Endothelial cell of umbilical vein (primary cell): ENCODE measurements at places on chromosomes 11 and 22.

DNA sequence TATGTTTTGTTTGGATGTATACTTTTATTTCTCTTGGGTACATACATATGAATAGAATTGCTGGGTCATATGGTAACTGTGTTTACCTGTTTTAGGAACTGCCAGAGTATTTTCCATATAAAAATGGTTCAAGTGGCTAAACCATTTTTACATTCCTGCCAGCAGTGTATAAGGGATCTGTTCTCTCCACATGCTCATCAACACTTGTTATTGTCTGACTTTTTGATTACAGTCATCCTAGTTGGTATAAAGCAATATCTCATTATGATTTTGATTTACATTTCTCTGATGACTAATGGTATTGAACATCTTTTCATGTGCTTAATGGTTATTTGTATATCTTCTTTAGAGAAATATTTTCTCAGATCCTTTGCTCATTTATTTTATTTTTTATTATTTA, 104.2 kb upstream of the RRM1 start:
- no peak for DNase-seq
- no peaks in the 10 kb centered on the region for H3K27me3 ChIP-seq
- H3K36me3 ChIP-seq, result no peaks in the 10 kb centered on the region
- no peak overlapping the region for H3K4me3 ChIP-seq
- no peak overlapping the region for H3K27ac ChIP-seq

DNA sequence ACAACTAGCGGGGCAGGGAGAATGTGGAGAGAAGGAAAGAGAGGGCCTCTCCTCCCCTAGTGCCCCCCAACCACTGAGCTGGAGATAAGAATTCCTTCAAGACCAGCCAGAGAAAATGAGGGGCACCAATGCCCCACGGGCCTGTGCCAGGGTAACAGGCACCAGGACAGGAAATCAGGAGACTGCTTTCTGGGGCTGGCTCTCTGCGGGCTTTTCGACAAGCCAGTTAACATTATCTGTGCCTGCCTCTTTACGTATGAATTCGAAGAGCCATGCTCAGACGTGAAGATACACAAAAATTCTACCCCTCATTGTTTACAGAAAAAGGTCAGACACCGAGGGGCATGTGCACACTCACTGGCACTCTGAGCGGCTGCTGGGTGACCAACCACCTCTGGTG, 52.1 kb downstream of the MYH9 start:
- DNase-seq, result no peak
- H3K27me3 ChIP-seq, result no peaks in the 10 kb centered on the region
- H3K36me3 ChIP-seq, result peaks cover 20% of the 10 kb centered on the region
- peaks cover 98% of the 10 kb centered on the region for H3K4me1 ChIP-seq
- H3K4me3 ChIP-seq, result no peak overlapping the region

- H3K4me1 ChIP-seq, result no peaks in the 10 kb centered on the region
- H3K36me3 ChIP-seq, result no peaks in the 10 kb centered on the region
- H3K27ac ChIP-seq, result no peak overlapping the region
- H3K4me3 ChIP-seq, result no peak overlapping the region
Observed at GRCh38 chr11:55658608-55659007, 3.4 kb upstream of the OR4C6 start.

- no peak for DNase-seq
- H3K4me3 ChIP-seq, result no peak overlapping the region
- no peaks in the 10 kb centered on the region for H3K4me1 ChIP-seq
- H3K36me3 ChIP-seq, result no peaks in the 10 kb centered on the region
- no peak overlapping the region for H3K27ac ChIP-seq
Observed at GRCh38 chr11:94297985-94298576, 6.3 kb upstream of the IZUMO1R start.

GRCh38 chr11:27886857-27887256, 186.6 kb upstream of the BDNF start:
- H3K4me1 ChIP-seq, result no peaks in the 10 kb centered on the region
- peaks cover 10% of the 10 kb centered on the region for H3K27me3 ChIP-seq
- no peak overlapping the region for H3K4me3 ChIP-seq
- H3K27ac ChIP-seq, result no peak overlapping the region
- DNase-seq, result no peak

GRCh38 chr11:23778971-23779370, 717.9 kb upstream of the LUZP2 start:
- DNase-seq, result no peak
- H3K27ac ChIP-seq, result no peak overlapping the region
- no peaks in the 10 kb centered on the region for H3K4me1 ChIP-seq
- H3K4me3 ChIP-seq, result no peak overlapping the region
- no peaks in the 10 kb centered on the region for H3K36me3 ChIP-seq

DNA sequence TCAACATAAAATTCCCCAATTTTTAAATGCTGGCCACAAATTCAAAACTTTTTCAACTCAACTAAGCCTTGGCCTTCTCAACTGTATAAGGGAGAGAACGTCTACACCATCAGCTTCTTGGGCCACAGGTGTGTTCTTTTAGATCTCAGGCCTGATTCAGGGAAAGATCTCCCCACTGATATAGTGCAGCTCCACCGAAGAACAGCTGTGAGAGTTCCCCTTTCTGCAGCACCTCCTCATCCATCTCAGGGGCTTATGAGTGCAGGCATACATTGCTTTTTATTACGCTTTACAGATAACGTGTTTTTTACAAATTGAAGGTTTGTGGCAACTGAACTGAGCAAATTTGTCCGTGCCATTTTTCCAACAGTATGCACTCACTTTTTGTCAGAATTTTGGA, 8.0 kb upstream of the CD82 start:
- no peak overlapping the region for H3K27ac ChIP-seq
- no peak for DNase-seq
- no peak overlapping the region for H3K4me3 ChIP-seq

GRCh38 chr11:742571-743201, 4.6 kb upstream of the TALDO1 start:
- peaks cover 5% of the 10 kb centered on the region for H3K4me1 ChIP-seq
- H3K27me3 ChIP-seq, result no peaks in the 10 kb centered on the region
- H3K4me3 ChIP-seq, result no peak overlapping the region
- H3K27ac ChIP-seq, result no peak overlapping the region
- no peaks in the 10 kb centered on the region for H3K36me3 ChIP-seq
- DNase-seq, result no peak

DNA sequence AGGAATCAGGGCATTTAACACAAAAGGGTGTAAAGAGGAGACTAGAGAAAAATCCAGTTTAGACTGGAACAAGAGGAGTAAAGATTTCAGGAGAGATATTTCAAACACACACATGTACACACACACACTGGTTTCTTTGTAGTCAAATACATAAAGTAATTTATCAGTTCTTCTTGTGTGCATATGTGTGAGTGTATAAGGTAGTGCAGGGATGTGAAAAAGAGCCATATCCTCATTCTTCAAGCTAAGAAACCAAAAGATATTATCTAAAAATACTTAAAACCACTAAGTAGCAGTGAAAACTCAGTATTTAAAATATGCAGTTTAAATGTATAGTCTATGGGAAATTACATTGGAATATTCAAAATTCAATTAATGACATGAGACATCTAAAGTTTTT, 52.5 kb upstream of the CARD18 start:
- no peak for DNase-seq
- no peaks in the 10 kb centered on the region for H3K27me3 ChIP-seq
- no peak overlapping the region for H3K4me3 ChIP-seq
- no peak overlapping the region for H3K27ac ChIP-seq
- H3K4me1 ChIP-seq, result no peaks in the 10 kb centered on the region
- no peaks in the 10 kb centered on the region for H3K36me3 ChIP-seq

- no peaks in the 10 kb centered on the region for H3K27me3 ChIP-seq
- no peak overlapping the region for H3K27ac ChIP-seq
- no peaks in the 10 kb centered on the region for H3K36me3 ChIP-seq
- no peak overlapping the region for H3K4me3 ChIP-seq
Observed at GRCh38 chr11:20031155-20032001, 128.9 kb downstream of the DBX1 start.

- H3K27me3 ChIP-seq, result peaks cover 29% of the 10 kb centered on the region
- H3K4me1 ChIP-seq, result peaks cover 3% of the 10 kb centered on the region
- no peak for DNase-seq
Observed at GRCh38 chr11:1390569-1391164, 933 bp downstream of the BRSK2 start.

GRCh38 chr22:35921044-35921443, 107.6 kb downstream of the RBFOX2 start:
- peaks cover 10% of the 10 kb centered on the region for H3K4me1 ChIP-seq
- H3K4me3 ChIP-seq, result no peak overlapping the region
- H3K36me3 ChIP-seq, result no peaks in the 10 kb centered on the region
- no peak overlapping the region for H3K27ac ChIP-seq
- no peaks in the 10 kb centered on the region for H3K27me3 ChIP-seq
- DNase-seq, result no peak

DNA sequence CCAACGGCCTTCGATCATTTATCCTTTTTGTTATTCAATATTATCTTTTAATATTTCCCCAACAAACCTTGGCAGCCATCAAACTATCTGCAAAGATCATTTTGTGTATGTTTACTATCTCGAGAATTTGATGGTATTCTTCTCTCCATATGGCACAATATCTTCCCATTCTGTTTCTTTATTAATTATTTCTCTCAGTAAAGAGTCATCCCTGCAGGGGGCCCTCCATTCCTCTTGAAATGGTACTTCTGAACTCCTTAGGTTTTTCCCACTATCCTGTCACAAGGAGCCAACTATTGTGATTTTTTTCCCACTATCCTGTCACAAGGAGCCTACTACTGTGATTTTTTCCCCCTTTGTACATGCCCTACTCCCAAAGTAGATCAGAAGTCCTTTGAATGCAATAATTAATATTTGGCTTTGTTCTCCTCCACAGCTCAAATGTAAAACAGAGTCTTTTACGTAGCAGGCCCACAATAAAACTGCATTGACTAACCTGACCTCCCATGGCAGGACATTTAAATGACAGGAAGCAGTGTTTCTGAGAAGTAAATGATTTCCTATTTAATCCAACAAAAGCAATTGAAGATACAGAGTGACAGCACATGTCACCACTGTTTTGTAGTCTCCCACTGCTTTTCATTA, 43.3 kb downstream of the PDGFD start:
- H3K36me3 ChIP-seq, result no peaks in the 10 kb centered on the region
- H3K27ac ChIP-seq, result no peak overlapping the region
- DNase-seq, result peak; percentile 21
- H3K4me1 ChIP-seq, result no peaks in the 10 kb centered on the region
- no peak overlapping the region for H3K4me3 ChIP-seq

GRCh38 chr11:112997857-112998466, 36.7 kb downstream of the NCAM1 start:
- H3K36me3 ChIP-seq, result no peaks in the 10 kb centered on the region
- no peaks in the 10 kb centered on the region for H3K27me3 ChIP-seq
- H3K4me3 ChIP-seq, result no peak overlapping the region

GRCh38 chr11:65067446-65067845, 9.1 kb upstream of the NAALADL1 start:
- no peak for DNase-seq
- no peaks in the 10 kb centered on the region for H3K36me3 ChIP-seq
- H3K27me3 ChIP-seq, result no peaks in the 10 kb centered on the region
- H3K27ac ChIP-seq, result no peak overlapping the region
- H3K4me1 ChIP-seq, result no peaks in the 10 kb centered on the region
